ENCODE measurements at places on chromosomes 6 and 20.

GRCh38 chr6:119090256-119090655 lies 11.8 kb upstream of the FAM184A start:
- no peak for DNase-seq

DNA sequence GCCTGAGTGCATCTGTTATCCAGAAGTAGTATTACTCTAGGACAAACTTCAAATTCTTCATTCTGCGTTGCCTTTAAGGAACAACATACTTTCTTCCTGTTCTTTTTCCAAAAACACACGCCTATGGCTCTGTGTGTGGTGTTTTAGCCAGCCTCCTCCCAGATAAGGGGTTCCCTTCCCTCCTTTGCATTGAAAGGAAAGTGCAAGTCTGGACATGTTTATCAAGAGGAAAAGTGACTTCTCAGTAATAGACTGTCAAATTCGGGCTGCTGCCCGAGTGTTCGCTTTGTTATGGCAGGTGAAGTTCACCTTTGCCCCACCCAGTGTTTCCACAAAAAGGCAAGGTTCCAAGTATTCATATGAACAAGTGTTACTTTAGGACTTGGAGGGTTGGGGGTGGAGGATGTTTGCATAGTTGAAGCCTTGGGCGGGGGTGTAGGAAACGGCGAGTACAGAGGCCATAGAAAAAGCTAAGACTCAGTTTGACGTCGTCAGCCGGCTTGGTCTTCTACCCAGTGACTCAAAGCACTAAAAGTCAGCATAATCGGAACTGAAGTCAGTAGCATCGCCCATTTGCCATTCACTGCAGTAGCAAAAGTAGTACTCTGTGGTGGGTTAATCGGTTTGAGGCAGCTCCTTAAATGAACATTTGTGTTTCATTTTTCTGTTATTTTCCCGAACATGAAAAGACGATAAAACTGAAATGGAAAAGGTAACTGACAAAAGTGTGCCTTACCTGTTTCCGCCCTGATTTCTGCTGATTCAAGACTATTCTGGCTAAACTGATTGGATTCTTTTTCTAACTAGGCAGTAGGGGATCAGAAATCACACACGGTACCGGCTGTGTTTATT lies 12.5 kb downstream of the PRDM1 start:
- peak; percentile 29 for DNase-seq

DNA sequence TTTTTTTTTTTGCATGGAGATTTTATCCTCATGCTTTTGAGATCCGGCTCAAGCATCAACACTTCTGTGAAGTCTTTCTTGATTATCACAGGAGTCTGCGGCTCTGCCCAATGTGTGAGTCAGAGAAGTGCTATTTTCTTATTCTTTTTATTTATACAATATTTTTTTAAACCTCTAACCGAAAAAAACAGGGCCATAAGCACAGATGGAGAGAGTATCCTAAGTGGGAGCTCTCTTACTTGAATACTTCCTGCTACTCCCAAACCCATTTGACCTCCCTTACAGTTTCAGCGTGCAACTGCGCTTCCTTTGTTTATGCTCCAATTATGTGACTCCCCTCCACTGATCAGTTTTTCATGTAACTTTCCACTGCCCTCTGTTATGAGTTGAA lies 8.7 kb upstream of the ATXN1 start:
- no peak for DNase-seq

DNA sequence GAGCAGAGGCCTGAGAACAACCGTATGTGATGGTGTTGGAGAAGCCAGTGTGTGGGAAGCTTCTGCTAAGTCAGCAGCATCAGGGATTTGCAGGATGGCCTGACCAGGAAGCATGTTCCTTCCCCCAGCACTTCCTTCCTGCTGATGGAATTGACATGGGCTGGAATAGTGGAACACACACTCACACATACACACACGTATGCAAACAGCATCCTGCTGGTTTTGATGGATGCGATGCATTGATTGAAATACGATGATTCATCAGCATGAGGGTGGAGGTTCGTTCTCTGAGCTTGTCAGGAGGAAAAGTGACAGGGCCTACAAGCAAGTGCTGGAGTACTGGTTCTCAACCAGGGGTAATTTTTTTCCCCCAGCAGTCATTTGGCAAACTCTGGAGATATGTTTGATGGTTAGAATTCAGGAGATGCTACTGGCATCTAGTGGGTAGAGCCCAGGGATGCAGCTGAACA lies 229.1 kb downstream of the NFATC2 start:
- no peak for DNase-seq

- DNase-seq: peak; percentile 72
Observed at GRCh38 chr6:46419576-46420002, 71.7 kb downstream of the RCAN2 start.

- DNase-seq: no peak
Observed at GRCh38 chr20:4569092-4569491, 152.6 kb upstream of the PRND start.
